ENCODE measurements at places on chromosomes 5 and 9.

GRCh38 chr9:127522727-127523126 is 71.4 kb downstream of the LRSAM1 start:
- DNase-seq, result no peak

DNA sequence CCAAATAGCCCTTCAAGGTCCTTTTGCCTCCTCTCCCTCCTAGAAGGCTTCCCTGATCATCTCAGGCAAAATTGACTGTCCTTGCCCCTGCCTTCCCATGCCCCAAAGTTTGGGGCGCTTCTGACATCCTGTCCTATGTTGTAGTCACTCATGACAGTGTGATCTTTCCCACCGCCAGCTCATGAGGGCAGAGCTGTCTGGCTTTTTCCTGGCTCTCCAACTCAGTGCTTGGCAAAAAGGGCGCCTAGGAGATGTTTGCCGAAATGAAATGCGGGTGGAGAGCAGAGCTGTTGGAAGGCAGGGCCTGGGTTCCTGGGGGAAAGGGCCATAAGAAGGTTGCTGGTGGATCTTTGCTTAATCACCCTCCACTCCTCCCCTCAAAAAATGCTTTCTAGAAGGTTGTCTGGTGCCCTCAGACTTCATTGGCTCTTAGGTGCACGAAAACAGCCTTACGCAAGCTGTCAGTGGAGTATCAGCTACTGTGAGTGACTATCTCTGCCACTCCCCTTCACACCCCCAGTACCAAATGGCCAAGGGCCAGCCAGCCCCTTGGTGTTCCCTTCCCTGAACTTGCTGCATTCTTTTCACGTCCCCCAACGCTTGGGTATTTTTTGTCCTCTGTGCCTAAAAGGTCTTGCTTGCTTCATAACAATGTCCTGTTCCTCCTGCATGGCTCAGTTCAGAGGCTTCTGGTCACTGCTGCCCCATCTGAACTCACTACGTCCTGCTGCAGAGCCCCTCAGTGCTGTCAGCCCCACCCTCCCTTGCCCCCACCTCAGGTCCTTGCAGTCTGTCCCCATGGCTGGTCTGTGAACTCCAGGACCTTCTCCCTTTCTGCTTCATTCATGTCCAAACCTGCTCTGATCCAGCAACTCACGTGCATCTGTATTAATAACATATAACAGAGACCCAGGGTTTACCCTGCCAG is 2.6 kb upstream of the SLC25A51 start:
- no peak for DNase-seq

- no peak for DNase-seq
Observed at GRCh38 chr9:115944166-115944948, 209.2 kb upstream of the PAPPA start.

GRCh38 chr5:82208371-82208770 is 69.8 kb downstream of the RPS23 start:
- DNase-seq, result no peak

GRCh38 chr5:73967347-73967746 is 341.4 kb downstream of the ARHGEF28 start:
- no peak for DNase-seq

- DNase-seq, result no peak
Observed at GRCh38 chr9:74117731-74118130, 379.4 kb upstream of the RORB start.

- DNase-seq, result no peak
Observed at GRCh38 chr5:135246923-135247795, 151.9 kb downstream of the MACROH2A1 start.

- no peak for DNase-seq
Observed at GRCh38 chr5:124823380-124823779, 76.9 kb upstream of the ZNF608 start.

DNA sequence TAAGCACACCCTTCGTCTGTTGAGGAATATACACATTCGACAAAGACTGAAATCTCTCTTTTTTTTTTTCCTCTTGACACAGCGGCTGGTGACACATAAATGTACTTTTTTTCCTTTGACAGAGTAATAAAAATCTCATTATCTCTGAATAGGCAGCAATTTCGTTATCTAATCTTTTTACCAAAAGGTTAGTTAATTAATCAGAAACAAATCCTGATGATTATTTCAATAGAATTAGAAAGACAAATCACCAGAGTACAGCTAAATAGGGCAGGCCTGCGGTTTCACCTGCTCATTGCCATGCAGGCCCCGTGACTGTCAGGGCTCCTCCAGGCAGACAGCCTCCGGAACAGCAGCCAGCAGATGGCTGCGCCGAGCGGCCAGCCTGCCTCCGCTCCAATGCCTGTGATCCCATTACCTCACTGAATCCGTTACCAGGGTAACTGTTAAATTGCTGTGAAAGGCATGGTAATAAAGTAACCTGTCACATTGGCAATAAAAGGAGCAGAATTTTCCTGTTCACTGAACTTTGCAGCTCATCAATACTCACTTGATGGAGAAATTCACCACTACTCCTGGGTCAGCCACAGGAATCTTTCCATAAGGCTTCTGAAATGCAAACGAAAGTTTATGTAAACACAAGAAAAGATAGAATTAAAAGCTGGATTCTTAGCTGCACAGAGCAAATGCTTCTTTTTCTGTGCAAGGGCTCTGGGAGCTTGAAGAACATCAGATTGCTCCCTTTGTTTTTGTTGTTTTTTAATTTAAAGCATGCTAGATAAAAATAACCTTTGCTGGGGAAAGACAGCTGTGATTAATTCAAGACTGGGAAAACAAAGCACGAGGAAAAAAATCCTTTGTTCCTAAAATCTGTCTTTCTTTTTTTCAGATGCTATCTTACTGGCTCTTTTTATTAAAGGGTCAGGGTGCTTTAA is 666.4 kb upstream of the ZNF608 start:
- DNase-seq, result no peak

DNA sequence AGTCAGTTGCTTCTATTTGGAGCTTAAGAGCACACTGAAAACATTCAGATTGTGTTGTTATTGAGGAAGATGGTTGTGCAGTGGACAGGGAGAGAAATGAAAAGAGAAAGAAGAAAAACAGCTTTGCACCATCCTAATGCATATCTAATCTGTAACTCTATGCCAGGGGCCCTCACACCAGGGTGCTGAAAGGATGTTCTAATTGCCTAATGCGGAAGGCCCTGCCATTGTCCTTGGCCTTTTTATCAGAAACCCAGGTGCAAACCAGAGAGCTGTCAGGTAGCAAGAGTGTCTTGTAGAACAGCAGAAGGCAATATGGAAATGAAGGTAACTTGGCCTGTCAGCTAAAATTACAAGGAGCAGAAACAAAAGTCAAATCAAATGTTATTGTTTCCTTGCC is 384.5 kb upstream of the PIK3R1 start:
- no peak for DNase-seq

Measured in activated gamma-delta T cell treated with Interleukin-2 at 50 U/mL for 16 hours (primary cell).